WERI-Rb-1 (cell line): ENCODE measurements at places on chromosomes 7 and 10.

DNA sequence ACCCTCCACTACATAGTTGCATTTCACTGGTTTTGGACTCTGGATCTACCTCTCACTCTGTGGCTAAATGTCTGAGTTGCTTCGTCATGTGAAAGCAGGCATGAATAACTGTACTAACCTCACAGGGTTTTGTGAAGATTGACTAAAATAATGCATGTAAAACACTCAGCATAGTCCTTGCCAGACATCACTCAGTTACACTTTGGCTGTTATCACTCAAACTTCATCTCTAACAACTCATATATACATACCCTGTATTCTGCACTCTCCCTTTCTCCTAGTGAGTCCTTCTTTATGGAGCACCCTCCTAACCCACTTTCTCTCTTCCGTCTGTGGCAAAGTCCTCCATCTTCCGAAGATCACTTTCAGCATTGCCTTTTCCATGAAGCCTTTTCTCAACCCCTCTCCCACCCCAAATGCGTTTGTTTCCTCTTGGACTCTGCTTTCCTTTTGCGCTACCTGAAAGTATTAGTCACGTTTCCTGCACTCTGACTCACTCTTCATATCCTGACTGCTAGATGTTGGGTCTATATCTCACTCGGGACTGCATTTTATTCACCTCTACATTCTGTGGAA, 72.6 kb downstream of the OSBPL3 start:
- no peak for DNase-seq

DNA sequence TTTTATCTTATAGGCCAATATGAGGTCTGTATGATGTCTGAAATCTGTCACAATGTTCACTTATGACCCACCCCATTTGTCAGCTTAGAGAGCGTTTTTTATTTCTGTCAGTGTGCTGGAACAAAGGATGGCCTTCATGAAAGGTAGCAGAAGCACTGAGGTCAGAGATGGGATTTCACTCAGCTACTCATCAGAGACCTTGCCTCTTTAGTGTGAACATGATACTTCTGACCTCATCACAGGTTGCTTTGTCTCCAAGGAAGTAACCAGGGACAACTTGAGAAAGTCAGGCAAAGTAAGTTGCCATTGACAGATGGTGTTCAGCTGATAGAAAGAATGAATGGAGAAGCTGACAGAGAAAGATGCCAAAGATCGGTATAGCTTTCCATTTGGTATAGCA, 16.3 kb downstream of the YAE1 start:
- DNase-seq: no peak

GRCh38 chr7:88826222-88826621, 30.7 kb upstream of the TEX47 start:
- DNase-seq: no peak

GRCh38 chr7:140060243-140060630, 2.5 kb downstream of the PARP12 start:
- no peak for DNase-seq

DNA sequence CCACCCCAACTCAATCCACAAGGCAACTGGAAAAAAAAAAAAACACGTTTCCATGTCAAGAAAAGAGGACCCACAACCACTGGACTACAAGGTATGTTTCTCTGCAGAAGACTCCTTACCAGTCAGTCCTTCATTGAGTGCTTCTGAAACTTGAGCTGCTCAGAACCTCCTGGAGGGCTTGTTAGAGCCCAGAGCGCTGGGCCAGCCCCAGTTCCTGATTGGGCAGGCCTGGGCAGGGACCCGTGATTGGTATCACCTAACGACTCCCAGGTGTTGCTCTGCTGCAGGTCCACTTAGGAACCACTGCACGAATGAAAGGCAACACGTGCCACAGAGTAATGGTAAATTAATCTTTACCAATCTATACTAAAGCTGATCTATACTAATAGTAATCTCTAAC, 473 bp upstream of the CCDC201 start:
- no peak for DNase-seq

GRCh38 chr7:40733578-40733977, 598.8 kb downstream of the SUGCT start:
- no peak for DNase-seq

DNA sequence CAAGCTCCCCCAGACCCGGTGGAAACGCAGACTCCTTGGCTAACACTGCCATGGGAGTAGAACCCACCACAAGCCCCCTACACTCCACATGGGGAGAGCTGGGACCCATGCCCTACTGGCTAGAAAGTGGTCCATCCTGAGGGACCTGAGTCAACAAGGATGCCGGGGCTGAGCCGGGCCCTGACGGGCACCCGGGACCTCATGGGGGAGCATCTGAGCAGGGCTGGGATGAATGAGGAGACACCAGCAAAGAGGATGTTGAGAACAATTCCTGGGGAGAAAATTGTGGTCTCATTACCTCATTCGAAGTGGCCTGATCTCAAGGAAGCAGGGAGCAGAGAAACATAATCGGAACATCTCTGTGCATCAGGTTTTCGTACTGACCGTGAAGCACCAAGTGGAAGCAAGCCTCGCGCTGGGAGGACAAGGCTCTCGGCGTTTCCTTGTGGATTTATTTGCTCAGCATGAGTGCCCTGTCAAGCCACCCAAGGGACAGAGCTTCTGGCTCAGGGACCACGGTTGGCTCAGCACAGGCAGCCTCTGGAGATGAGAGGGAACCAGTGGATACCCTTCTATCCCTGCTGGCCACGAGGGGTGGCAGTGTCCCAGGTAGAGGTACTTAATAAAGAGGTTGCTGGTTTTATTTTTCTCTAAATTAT, 132.2 kb upstream of the FAM20C start:
- no peak for DNase-seq
